Pancreas (tissue), 10 donors: ENCODE measurements at places on chromosomes 4 and X. TPM values are rescaled to one million over a fixed set of nuclear protein-coding genes. Genes with fewer than 3 reads are reported as not detected.

GRCh38 chrX:97682991-97683840, 799.5 kb downstream of the RPA4 start:
- DNase-seq: no peak

Gene RBMXL3
- not detected for total RNA-seq

DNA sequence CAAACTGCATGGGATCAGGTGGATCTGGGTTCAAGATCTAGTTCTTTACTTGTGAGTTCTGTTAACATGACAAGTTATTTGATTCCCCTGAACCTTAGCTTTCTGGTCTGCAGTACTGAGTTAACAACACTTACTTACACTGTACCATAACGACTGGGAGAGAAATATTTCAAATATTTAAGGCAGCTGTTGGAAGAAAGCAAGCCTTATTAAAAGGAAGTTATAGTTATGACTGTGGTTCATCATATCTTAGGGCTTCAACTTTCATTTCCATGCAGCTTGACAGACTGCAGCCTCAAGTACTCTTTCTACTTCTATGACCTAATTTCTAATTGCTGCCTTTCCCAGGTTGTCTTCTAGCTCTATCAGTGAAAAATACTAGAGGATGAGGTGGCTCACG, 40.0 kb upstream of the PDGFRA start:
- no peak for DNase-seq

DNA sequence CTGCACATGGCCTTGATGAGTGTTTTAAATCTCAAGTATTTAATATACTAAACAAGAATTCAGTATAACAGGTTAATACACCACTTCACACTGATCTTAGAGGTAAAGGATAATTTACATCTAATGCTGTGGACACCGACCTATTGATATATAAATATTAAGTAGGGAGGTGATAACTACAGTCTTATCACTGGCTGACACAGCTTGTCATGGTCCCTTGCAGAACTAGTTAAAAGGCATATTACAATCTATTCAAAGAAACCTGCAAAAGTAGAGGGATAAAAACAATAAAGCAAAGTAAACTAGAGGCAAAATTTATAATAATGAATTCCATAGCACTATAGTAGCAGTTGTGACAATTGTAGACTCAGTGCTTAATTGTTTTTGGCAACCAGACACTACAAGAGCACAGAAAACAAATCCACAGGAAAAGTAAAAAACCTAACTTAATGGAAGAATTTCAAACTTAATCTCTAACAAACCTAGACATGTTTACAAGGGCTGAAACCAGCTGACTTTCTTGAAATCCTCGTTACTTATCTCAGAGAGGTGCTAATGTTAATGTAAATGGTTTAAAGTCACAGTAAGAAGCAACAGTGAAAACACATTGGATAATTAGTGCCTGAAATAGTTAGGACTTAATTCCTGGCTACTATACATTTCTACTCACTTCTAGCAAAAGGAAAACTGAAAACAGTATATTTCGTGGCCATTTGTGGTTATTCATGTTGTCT, 25.0 kb downstream of the MFAP3L start:
- DNase-seq: no peak

- no peak for DNase-seq
Measured at GRCh38 chrX:110050901-110051300, 48.0 kb downstream of the TMEM164 start.

Gene VAMP7
- total RNA-seq: 15.8 TPM

- DNase-seq: no peak
Measured at GRCh38 chr4:186272699-186273391, 6.9 kb downstream of the F11 start.

Gene FRG2
- not detected for total RNA-seq

DNA sequence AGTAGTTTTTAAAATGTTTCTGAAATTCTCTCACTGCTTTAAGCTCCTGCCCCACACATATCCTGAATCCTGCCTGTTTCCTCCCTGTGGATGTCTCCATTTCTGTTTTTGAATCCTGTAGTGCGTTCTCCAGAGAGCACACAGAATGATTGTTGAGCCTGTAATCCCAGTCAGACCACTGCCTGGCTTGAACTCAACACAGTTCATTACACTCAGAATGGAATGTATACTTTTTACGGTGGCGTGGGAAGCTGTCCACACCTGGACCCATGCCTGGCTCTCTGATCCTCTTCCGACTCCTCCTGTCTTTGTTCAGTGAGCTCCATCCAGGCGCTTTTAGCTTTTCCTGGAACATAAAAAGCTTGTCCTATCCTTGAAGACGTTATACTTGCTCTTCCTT, 1217.0 kb upstream of the PRKX start:
- DNase-seq: no peak

DNA sequence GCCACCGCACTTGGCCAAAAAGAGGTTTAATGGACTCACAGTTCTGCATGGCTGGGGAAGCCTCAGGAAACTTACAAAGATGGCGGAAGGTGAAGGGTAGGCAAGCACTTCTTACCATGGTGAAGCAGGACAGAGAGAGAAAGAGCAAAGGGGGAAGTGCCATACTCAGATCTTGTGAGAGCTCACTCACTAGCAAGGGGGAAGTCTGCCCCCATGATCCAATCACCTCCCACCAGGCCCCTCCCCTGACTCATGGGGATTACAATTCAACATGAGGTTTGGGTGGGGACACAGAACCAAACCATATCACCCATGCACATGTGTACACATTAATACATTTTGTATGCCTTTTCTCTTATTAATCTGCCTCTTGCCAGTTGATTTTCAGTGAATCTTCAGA, 77.2 kb upstream of the HSD17B10 start:
- DNase-seq: no peak

DNA sequence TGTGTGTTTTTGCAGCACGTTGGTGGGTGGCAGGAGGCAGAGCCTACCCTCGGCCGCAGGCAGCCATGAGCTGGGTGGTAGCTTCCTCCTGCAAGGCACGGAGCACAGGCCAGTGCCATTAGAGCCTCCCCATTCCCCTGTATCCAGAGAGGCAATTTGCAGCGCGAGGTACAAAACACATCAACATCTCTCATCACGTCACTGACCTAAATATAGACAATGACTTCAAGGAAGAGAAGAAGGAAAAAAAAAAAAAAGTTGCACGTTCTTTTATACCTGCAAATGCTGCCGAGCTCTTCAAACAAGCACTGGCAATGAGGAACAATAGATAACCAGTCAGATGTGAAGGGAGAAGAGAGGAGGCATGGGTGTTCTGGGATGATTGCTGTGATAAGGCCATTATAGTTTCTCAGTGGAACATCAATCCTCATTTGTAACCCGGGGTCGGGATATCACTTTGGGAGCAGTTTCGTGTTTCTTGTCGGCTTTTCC, 159.9 kb downstream of the MGST2 start:
- DNase-seq: no peak

DNA sequence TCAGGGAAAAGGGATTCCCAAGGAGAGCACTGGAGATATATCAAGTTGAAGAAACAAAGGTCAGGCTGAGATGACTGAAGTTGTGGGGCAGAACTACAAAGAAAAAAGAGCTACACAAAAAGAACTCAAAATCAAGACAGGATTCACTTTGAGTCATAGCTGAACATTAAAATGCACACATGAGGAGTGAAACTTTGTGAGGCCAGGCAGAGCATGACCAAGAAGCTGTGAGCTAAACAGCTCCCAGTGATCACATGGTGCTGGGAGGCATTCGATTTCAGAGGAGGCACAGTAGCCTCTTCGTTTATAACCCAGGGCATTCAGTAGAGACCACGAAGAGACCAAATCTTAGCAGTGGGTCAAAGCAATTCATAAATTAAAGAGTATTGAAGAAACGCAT, 145.3 kb downstream of the ATRX start:
- DNase-seq: no peak

Gene NOX1
- not detected for total RNA-seq

GRCh38 chr4:122636697-122637096, 15.8 kb upstream of the IL21 start:
- no peak for DNase-seq

- no peak for DNase-seq
Measured at GRCh38 chr4:167787231-167787630, 305.1 kb upstream of the ANXA10 start.

Gene DYNLT3
- 6.2 TPM for total RNA-seq

DNA sequence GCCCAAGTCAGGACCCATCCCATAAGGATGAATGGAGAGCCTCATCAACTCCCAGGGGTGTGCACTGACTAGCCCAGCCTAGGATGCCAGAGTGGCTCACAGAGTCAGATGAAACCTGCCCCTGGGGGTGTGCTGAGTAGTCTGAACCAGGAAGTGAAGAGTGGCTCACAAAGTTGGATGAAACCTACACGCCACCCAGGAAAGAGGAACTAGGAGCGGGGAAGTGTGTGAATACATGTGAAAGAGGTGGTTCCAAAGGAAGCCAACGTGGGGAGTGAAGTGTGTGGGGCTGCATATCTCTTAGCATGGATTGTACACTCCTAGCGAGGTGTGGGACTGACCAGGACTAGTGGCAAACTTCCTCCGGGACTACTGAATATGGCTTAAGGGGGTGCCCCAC, 902.1 kb upstream of the NDST4 start:
- no peak for DNase-seq

Gene HTN1
- not detected for total RNA-seq
